Colonic mucosa (tissue), 4 donors: ENCODE measurements at places on chromosomes 3 and 15. TPM values are rescaled to one million over a fixed set of nuclear protein-coding genes. Genes with fewer than 3 reads are reported as not detected.

DNA sequence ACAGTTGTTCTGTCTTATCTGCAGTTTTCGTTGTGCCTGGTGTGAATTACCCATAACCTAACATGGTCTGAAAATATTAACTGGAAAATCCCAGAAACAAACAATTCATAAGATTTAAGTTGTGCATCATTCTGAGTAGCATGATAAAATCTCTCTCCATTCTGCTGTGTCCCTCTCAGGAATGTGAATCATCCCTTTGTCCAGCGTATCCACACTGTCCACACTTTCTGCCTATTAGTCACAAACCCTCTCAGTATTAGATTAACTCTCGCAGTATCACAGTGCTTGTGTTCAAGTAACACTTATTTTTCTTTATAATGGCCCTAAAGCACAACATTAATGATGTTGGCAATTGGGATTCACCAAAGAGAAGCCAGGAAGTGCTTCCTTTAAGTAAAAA is 203.2 kb downstream of the CGGBP1 start:
- DNase-seq: no peak

DNA sequence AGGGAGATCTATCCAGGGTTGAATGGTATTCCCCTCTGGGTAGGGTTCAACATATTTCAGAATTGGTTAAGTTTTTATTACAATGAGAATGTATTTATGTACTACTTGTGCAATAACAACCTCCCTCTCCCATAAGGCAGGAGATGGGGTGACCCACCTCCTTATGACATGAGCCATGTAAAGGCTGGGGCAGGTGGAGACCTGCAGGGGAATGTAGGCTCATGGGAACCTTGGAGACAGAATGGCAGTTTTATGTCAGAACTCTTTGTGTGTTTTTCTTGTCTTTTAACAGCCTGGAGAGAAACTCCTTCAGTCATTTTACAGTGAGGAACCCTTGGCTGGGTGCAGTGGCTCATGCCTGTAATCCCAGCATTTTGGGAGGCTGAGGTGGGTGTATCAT is 24.6 kb upstream of the INSYN1 start:
- DNase-seq: no peak

DNA sequence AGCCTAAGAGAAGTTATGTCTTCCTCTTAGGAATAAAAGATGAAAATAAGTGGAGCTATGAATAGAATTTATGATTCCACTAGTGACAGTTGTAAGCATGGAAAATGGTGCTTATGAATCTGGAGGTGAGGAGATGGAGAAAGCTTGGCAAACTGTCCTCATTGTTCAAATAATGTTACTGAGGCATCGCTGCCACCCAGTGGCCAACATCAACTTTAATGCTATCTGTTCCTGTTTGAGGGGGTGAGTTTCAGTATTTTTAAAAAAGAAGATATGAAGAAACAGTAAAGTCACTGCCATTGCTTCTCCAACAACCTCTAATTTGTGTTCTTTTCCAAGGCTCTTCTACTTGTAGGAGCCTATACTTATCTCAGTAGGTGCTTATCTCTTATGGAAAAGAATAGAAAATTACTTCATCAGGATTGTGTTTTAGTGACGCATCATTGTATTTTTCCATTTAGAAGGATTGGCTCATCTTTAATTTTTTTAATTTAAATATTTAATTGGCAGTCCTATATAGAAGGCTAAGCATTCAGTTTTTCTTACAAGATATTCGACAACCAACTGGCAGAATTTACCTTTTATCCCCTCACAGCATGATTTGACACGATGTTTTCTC is 260.4 kb upstream of the P2RY1 start:
- peak; percentile 47 for DNase-seq

DNA sequence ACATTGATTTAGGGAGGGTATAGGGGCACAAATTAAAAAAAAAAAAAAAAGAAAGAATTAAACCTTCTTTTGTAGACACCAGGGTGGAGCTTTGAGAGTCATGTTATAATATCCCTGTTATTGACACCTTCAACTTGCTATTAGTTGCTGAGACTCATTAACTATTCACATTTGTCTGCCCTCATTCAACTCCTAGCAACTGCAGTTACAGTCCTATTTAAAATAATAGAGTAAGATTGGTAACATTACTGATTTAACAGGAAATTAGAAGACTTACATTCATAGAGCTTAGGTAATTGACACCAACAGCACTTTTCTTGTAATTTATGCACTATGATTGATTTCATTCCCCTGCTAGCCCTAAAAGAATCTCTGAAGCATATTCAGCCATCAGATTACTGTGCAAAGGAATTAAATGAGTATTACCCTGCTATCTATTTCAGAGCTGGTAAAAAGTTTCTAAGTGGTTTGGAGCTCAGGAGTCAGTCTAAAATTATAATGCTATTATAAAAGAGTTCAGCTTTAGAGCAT is 148.8 kb upstream of the TBL1XR1 start:
- DNase-seq: no peak

DNA sequence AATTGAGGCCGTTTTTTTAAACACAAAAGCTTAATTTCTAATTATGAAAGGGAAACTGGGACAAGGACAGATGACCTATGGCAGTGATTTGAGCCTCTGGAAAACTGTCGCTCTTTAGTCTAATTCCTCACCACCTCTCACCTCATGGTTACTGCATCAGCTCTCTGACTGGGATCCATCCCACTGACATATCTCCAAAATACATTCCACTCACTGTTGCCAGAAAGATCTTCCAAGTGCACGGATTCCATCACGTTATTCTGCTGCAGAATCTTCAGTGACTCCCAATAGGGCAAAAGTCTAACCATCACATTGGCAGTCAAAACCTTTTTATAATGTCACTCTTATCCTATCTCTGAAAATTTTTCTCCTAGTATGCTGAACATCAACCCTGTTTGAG is 132.3 kb upstream of the MB21D2 start:
- DNase-seq: no peak

PYDC2 gene
- total RNA-seq: not detected

CCR4 gene
- total RNA-seq: 0.69 TPM

OR5K2 gene
- not detected for total RNA-seq
